ENCODE measurements at places on chromosomes 13 and 19.

DNA sequence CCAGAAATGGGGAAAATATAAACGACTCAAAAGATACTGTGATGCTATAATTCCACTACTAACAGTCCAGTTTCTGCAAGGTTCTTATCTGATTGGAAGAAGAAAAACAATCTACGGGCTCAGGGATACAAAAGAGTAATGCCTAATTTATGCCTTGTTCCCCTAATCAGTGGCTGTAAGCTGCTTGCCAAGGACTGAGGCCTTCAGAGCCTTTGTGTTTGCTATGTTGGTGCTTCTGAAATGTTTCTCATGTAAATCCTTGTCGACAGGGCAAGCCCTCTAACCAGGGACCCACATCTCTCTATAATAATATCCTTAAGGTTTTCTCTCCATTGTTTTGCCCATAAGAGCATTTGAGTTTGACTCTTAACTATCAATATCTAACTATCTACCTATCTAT lies 89.7 kb upstream of the CLDN10 start:
- DNase-seq: no peak

GRCh38 chr13:32895296-32895695 lies 120.9 kb upstream of the KL start:
- DNase-seq: no peak

DNA sequence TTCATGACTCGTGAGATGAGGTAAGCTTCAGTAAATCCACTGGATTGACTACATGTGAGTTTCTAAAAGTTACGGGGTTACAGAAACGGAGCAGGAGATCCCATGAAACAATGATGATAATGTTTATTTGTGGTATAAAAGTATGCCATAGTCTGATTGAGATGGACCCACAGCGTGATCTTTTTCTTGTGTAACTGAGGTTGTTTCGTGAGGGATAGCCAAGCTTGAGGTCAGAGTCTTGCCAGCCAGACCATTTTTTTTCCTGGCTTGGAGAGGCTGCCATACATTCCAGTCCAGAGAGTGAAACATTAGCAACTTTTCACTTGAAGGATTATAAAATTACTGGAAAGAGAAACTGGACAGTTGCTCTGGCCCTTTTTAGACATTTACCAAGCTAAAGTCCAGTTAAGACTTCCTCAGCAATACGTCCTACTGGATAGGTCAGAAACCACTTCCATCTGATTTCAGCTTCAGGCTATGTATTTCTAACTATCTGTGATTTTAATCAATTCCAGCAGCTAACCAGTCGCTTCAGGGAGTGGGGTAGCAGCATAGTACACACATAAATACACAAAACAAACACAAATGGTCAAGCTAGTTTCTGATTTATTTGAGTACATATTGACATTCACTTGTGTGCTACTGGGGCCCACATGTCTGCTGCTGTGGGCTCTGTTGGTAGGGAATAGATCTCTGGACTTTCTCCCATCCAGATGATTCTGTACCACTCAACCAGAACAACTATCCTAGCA lies 194.6 kb downstream of the POSTN start:
- no peak for DNase-seq

GRCh38 chr19:38571682-38572081 lies 46.1 kb downstream of the MAP4K1 start:
- DNase-seq: no peak

DNA sequence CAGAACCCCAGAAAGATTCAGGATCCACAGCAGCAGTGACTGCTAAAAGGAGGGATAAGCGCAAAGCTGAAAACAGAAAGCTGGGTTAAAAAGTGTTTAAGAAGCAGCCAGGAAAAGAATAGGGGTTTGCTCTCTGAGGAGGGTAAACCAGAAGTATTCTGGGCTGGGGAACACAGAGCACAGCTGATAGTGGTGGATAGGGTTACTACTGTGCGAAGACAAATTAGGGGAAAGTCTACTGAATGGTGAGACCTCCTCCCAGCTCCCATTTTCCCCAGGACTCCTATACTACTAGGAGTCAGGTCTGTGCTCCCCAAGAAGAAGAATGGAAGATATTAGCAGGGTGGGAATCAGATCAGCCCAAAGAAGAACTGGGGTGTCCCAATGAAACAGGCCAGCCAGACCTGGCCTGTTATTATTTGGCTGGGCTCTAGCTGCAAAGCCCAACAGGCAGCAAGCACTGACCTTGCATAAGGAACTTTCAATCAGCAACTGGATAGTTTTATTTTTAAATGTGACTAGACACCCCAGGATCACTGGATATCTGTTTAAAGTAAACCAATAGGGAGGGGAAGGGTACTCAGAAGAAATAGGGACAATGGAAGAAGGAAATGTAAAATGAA lies 43.5 kb upstream of the SERTM1 start:
- DNase-seq: no peak

DNA sequence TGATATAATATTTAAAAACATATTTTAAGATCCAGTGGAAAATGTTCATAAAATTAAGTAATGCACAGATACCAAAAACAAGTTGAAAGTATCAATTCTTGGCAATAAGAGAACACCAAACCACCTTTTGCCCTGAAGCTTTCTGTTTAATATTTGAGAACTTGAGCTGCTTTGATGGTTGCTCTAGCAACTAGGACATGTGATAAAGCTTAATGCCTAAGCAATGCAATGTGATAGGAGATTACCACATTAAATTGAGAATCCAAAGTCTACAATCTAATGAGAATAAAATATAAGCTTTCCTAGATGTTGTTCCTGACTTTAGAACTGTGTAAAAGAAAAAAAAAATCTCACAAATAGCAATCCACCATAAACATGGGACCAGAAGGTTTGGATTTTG lies 1367.5 kb upstream of the PCDH9 start:
- DNase-seq: no peak

DNA sequence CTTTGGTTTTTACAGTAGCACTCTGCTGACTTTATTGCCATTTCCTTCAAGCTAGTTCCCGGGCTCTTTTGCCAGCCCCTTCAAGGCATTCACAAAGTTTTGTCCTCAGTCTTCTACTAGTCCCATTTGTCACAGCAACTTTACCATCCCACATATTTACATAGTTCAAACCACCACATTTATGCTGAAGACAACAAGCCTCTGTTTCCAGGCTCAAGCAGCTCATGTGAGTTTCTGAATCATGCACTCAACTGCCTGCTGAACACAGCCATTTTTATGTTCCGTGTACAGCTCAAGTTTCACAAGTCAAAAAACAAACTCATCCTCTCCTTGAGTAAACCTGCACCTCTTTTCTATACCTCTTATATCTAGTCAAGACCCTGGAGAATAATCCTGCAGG lies 977.0 kb upstream of the SLC10A2 start:
- no peak for DNase-seq

GRCh38 chr13:92954746-92955145 lies 271.9 kb upstream of the GPC6 start:
- DNase-seq: no peak

DNA sequence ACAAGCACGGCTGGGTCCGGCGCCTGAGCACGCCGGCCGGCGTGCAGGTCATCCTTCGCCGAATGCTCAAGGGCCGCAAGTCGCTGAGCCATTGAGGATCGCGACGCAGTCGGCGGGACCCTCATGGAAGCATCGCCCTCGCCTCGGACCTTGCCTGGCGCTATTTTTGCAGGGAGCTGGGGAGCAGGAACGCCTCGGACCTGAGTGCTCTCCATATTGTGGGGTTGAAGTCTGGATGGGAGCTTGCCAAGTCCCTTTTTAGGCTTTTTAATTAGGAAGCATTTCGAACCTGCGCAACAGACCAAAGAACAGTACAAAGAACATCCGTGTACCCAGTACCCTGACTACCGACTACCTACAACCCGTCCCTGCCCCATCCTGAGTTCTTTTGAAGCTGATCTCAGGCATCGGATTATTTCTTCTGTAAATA lies 628 bp downstream of the MRPL34 start:
- DNase-seq: no peak

DNA sequence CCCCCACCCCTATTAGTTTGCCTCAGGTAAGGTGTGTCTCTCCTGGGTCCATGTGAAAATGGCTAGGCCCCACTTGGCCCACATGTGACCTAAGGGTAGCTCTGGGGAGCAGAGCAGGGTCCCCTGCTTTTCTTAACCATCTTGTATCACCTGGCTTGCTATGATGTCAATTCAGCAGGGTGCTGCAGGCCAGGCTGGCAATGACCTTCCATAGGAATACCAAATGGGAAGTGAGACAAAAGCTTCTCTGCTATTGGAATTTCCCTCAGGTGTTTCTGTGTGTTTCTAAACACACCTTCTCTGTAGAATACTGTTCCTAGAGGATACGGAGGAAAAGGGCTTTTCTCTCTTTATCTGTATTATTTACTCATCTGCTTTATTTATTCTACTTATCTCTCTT lies 35.7 kb upstream of the DACH1 start:
- DNase-seq: no peak

DNA sequence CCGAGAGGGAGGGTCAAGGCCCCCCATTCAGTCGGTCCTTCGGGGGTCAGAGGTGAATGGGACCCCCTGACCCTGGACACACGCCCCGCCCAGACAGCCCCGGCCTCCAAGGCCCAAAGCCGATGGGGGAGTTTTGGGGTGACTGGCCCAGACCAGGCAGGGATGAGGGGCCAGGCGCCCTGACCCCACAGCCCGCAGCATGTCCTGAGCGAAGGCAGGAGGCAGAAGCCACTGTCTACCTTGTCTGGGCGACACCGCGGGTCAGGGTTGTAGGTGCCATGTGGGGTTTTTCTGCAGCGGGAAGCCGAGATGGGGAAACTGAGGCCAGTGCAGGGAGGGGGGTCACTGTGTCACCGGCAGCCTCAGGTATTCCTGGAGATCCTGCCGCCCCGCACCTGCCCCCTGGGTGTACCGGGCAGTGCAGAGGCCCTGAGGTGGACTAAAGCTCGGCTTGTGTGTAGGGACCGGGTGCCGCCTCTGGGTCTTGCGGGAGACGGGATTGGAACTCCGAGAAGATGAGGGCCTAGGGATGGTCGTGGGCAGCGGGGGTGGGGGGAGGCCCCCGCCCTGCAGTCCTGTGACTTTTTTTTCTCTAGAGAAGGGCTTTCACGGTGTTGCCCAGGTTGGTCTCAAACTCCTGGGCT lies 8.5 kb downstream of the ARID3A start:
- no peak for DNase-seq

DNA sequence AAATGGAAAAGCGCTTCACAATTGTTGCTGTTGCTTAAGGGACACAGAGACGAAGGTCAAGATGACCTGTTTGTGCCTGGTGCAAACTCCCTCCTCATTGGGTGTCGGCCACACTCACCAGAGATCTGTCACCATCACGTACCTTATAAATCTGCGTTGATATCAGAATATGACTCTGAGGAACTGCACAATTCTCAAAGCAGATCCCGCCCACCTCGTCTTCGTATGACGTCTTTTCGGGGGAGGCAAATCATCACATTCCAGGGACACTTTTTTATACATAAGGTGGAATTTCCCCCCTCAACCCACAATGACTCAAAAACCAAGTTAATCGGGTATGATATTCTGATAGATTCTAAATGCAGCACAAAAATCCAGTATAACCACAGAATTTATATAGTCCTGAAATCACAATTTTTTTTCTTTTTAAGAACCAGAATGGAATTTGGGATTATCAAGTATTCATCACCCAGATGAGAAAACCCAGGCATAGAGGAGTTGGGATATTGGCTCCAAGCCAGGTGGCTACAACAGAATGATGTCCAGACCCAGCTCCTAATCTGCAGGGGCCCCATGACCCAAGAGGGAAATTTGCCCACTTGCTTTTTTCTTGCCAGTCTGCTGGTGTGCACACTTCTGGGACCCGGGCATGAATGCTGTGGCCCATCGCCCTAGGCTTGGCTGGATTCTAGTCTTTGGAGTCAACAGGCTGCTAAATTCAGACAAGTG lies 50.6 kb upstream of the MTIF3 start:
- no peak for DNase-seq

- DNase-seq: no peak
Observed at GRCh38 chr19:35392742-35393715, 22.2 kb downstream of the GPR42 start.

- no peak for DNase-seq
Observed at GRCh38 chr19:49869009-49869483, 1.7 kb upstream of the PNKP start.

DNA sequence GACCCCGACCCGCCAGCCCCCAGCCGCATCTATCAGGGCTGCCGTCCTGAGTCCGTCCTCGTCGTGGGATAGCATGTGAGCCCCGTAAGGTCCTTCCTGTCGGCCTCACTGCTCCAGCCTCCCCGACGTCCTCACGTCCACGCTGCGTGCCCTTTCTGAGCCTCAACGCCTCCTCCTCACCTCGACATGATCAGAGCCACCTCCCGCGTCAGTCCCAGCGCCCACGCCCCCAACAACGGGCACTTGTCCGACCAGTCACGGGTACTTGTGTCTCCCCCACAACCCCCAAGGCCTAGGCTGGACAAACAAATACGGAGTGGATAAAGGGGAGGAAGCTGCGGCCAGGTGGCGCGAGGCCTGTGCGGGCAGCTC lies 665 bp downstream of the ZNF497 start:
- DNase-seq: no peak

DNA sequence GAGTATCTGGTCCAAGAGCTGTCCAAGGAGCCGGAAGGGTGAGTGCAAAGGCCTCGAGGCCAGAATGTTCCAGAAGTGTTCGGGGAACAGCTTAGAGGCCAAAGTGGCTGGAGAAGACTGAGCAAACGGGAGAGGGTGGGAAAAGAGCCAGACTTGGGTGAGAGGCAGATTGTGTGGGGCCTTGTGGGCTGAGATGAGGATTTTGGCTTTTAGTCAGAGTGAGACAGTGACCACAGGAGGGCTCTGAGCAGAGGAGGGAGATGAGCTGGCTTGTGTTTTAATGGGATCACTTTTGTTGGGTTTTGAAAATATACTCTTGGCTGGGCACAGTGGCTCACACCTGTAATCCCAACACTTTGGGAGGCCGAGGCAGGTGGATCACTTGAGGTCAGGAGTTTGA lies 5.6 kb downstream of the NANOS2 start:
- no peak for DNase-seq

- peak; percentile 74 for DNase-seq
Observed at GRCh38 chr19:49591731-49592485, 926 bp downstream of the PRR12 start.

- DNase-seq: peak; percentile 90
Observed at GRCh38 chr19:16315825-16316505, 8.7 kb upstream of the KLF2 start.

DNA sequence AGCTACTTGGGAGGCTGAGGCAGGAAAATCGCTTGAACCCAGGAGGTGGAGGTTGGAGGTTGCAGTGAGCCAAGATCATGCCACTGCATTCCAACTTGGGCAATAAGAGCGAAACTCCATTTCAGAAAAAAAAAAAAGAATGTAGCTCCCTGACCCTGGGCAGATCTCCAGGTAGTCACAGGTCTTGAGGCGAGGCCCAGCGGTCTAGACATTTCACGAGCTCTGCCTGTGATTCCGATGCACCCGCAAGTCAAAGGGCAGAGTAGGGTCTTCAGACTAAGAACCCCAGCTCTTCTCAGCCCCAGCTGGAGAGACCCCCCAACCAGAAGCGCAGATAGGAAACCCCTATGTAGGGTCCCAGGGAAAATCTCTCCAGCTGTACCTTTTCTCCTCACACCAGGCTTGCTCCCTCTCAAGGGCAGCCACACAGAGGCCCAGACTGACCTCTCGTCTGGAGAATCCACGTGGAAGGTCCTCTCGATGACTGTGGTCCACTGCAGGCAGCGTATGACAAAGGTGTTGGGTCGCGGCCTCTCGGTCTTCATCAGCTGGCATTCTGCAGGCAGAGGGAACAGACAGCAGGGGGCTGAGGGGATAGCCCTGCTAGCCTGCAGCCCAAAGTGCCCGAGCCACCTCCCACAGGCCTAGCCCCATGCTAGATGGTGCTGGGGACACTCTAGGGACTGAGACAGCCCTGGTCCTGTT lies 28.4 kb upstream of the CCNP start:
- no peak for DNase-seq
